ENCODE measurements at places on chromosomes 7 and 10. TPM values are rescaled to one million over a fixed set of nuclear protein-coding genes. Genes with fewer than 3 reads are reported as not detected.

OPTN gene
- total RNA-seq, result 59.1 TPM

MINDY3 gene
- total RNA-seq, result 13.7 TPM

MGMT gene
- 6.5 TPM for total RNA-seq

FAM25C gene
- total RNA-seq, result 0.98 TPM

NEUROD6 gene
- not detected for total RNA-seq

PNLIPRP3 gene
- total RNA-seq, result not detected

LDB3 gene
- 0.06 TPM for total RNA-seq

ZNF853 gene
- 2.3 TPM for total RNA-seq

IMMP2L gene
- 19.0 TPM for total RNA-seq

MMD2 gene
- not detected for total RNA-seq

CCDC146 gene
- total RNA-seq, result 0.32 TPM

TMEM26 gene
- total RNA-seq, result not detected

HOXA13 gene
- 2.0 TPM for total RNA-seq

ZNF804B gene
- not detected for total RNA-seq

ITPRID1 gene
- total RNA-seq, result not detected

CYP26C1 gene
- not detected for total RNA-seq

PAX4 gene
- not detected for total RNA-seq

NUTM2A gene
- 0.13 TPM for total RNA-seq

BLOC1S2 gene
- 95.9 TPM for total RNA-seq

MINDY4 gene
- 2.3 TPM for total RNA-seq

TSPAN15 gene
- total RNA-seq, result 103 TPM

ERV3-1 gene
- 3.8 TPM for total RNA-seq

LLCFC1 gene
- not detected for total RNA-seq

PALD1 gene
- 6.2 TPM for total RNA-seq

BMI1 gene
- total RNA-seq, result 36.0 TPM

RELN gene
- not detected for total RNA-seq

RNF32 gene
- 1.3 TPM for total RNA-seq

ARHGEF5 gene
- total RNA-seq, result 2.5 TPM

HPSE2 gene
- not detected for total RNA-seq

RBM33 gene
- 25.8 TPM for total RNA-seq

CC2D2B gene
- total RNA-seq, result not detected

EBF3 gene
- 0.10 TPM for total RNA-seq

MYH16 gene
- total RNA-seq, result 0.39 TPM

JAKMIP3 gene
- total RNA-seq, result 1.1 TPM

EEPD1 gene
- total RNA-seq, result 58.0 TPM

TMEM184A gene
- total RNA-seq, result 7.7 TPM

CFAP69 gene
- 1.7 TPM for total RNA-seq

COMMD3 gene
- 48.5 TPM for total RNA-seq

MAP3K8 gene
- total RNA-seq, result 12.1 TPM

HACD1 gene
- 54.4 TPM for total RNA-seq

ACSM6 gene
- not detected for total RNA-seq

NXPH1 gene
- not detected for total RNA-seq

IL6 gene
- total RNA-seq, result 0.90 TPM

SFXN3 gene
- total RNA-seq, result 40.5 TPM

PNLIPRP1 gene
- total RNA-seq, result not detected

TMEM176A gene
- not detected for total RNA-seq

AKR1B15 gene
- total RNA-seq, result 33.7 TPM

TMEM229A gene
- not detected for total RNA-seq

Data from A549 treated with Hydrocortisone at 1 μM for 4 hours (cell line).